Stimulated activated CD4-positive, alpha-beta T cell treated with anti-CD3 and anti-CD28 coated beads, TNF-alpha, amount 100 ng/mL, for 1 hour (primary cell): ENCODE measurements at places on chromosomes 16 and 17.
A peak's percentile ranks its signal among the peaks of the same experiment; 100 is the strongest.

- no peak for DNase-seq
These were observed 108.5 kb downstream of the CYB561 start for GRCh38 chr17:63337579-63337978.

GRCh38 chr17:56009795-56010651 lies 143.3 kb upstream of the ANKFN1 start:
- DNase-seq: no peak

GRCh38 chr16:63690961-63691360 lies 1430.9 kb downstream of the CDH11 start:
- DNase-seq: no peak

- DNase-seq: no peak
These were observed 591.7 kb downstream of the MAF start for GRCh38 chr16:79008869-79009179.

- DNase-seq: no peak
These were observed at the start of gene FLII for GRCh38 chr17:18258356-18259038. FLII (minus strand) TSS chr17:18258738; CDS start chr17:18258690, 48 bp downstream.

- DNase-seq: no peak
These were observed 63.9 kb upstream of the CNEP1R1 start for GRCh38 chr16:49961089-49961488.

- no peak for DNase-seq
These were observed 618.7 kb downstream of the WWOX start for GRCh38 chr16:78718141-78718540.

DNA sequence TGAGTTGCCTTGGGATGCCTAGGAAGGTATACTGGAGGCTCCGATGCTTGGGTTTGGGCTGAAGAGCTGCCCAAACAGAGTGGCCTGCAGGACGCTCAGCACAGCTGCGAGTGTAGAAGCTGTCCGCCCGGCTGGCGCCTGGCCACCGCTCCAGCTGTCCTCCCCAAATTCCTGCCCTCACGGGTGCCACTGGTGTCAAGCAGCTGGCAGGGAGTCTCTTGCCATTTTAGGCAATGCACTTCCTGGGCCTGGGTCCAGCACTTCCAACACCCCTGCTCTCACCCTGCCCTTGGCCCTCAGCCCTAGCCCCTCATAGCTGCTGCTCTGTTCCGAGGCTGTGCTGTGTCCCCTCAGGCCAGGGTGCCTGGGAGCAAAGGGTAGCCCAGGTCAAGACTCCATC lies 5.2 kb upstream of the PKMYT1 start:
- DNase-seq: no peak

- DNase-seq: no peak
These were observed 54.5 kb downstream of the NACA2 start for GRCh38 chr17:61536422-61536955.

DNA sequence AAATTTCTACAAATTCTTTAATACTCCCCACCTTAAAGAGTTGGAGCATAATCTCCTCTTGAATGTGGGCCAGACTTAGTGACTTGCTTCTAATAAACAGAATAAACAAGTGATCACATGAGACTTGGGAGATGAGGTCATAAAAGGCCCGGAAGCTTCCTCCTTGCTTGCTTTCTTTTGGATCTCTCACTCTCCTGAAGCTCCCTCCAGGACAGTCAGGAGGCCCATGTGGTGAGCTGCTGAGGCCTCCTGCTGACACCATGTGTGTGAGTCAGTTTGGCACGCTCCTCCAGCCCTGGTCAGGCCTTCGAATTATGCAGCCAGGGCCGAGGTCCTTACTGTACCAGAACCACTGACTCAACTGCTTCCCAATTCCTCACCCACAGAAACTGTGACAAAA lies 53.2 kb downstream of the NDEL1 start:
- DNase-seq: no peak

DNA sequence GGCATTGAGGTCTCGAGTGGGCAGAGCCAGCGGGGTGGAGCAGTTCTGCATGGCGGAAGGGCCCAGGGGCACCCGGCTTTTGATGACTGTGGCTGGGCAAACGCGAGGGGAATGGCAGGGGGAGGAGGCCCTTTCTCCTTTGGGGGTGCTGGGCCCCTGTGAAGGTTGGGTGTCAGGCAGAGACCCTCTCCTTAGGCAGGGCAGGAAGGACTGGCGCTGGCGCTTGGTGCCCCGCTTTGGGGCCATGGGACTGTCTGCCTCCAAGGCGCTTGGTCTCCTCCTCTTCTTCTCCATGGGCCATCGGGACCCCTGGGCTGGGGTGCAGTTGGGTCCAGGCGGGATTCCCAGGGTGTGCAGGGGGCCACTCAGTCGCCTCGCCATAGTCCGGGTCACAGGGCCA lies 12.8 kb upstream of the GFAP start:
- no peak for DNase-seq

GRCh38 chr16:79600638-79601091 lies at the start of gene MAF:
MAF (minus strand) TSS chr16:79600737; CDS start chr16:79599902, 835 bp downstream.
- peak; percentile 66 for DNase-seq

DNA sequence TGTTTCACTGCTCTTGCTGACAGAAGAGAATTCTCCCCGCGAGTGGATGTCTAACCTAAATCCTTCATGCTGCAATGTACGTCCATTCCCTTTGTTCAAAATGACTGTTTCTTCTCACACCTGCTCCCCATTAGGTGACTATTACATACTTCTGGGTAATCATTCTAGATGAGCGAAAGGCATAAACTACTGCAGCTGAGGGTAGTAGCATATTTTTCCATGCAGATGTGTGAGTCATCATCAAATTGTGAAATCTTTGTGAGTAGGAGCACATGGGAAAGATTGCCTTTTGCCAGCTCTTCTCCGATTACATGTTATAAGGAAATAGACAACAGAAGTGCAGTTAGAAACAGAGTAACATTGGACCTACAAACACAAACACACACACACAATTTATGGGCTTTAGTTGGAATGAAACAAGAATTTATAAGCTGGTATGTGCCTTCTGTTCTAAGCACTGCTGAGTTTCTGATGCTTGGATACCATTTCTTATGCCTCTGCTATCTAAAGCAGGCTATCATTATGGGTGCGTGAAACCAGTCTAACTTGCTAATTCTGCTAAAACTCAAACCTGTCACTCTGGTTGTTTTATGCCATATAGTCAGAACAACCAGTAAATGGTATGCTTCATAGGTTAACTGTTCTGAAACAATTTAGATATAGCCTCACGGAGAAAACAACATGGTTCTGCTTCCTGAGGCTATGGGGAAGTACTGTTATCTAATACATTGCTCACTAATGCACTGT lies 346.9 kb upstream of the PSMD7 start:
- no peak for DNase-seq

GRCh38 chr16:59341368-59341767 lies 607.3 kb upstream of the GOT2 start:
- DNase-seq: no peak

DNA sequence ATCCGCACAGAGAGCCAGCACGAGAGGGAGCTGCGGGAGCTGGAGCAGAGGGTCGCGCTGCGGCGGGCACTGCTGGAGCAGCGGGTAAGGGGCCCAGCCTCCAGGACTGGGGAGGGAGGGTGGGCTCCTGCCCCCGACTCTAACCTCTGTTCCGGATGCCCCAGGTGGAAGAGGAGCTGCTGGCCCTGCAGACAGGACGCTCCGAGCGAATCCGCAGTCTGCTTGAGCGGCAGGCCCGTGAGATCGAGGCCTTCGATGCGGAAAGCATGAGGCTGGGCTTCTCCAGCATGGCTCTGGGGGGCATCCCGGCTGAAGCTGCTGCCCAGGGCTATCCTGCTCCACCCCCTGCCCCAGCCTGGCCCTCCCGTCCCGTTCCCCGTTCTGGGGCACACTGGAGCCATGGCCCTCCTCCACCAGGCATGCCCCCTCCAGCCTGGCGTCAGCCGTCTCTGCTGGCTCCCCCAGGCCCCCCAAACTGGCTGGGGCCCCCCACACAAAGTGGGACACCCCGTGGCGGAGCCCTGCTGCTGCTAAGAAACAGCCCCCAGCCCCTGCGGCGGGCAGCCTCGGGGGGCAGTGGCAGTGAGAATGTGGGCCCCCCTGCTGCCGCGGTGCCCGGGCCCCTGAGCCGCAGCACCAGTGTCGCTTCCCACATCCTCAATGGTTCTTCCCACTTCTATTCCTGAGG lies 4.4 kb downstream of the HIRIP3 start:
- no peak for DNase-seq

DNA sequence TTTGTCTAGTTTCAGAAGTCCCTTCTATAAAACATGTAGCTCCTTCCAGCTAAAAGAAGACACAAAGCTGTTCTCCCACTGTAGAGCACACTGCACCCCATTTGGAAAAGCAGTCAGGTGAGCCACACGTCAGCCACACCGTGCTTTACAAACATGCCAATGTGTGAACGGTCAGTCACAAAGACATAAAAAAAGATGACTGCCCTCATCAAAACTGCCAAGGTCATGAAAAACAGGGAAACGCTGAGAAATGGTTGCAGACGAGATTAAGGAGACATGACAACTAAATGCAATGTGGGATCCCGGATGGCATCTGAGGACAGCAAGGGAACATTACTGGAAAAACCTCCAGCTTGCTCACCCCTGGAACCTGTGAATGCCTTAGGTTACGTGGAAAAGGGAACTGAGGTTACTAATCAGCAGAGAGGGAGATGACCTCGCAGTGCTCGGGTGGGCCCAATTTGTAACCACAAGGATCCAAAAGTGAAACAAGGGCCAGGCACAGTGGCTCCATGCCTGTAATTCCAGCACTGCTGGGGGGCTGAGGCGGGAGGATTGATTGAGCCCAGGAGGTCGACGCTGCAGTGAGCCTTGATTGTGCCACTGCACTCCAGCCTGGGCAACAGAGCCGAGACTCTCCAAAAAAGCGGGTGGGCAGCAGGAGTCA lies 8.1 kb downstream of the ANKRD11 start:
- no peak for DNase-seq

GRCh38 chr17:46195939-46196716 lies 2.9 kb upstream of the KANSL1 start:
- DNase-seq: no peak

- DNase-seq: no peak
These were observed 67.7 kb upstream of the GSG1L start for GRCh38 chr16:28131181-28131580.

DNA sequence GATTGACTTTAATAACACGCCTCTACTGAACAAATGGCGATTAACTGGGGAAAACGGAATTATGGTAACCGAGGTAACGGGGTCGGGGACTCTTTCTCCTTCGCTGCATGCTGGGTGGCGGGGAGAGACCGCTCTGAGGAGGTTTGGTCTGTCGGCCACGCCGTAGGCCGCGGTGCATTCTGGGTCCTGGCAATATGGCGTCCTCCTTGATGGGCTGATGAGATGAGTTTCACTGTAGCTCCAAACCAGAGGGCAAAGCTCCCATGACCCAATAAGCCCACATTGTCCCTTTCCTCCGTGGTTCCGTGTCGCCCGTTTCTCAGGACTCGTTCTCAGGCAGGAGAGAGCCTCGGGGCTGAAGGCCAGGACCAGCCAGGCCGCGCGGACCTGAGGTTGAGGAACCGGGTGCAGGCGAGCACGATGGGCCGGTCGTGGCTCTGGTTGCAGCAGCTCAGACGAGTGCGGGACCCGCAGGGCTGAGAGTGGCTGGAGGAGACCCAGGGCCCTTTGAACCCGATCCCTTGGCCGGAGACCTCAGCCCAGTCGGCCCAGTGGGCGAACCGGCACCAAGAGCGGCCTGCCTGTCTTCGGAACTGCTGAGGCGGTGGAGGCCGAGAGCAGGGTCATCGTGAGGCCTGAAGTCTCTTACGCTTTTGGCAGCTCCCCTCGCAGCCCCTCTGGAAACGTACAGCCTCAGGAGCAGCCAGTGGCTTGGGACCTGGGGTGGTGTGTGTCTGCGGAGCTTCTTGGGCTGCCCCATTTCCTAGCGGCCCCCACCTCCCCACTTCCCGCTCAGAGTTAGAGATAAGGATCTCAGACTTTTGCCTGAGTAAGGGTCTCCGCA lies at the start of gene RPTOR:
Gene RPTOR (plus strand): TSS at position 184 of the 844 bp plus-strand sequence. CDS start 792 bp downstream, outside the sequence.
- DNase-seq: peak; percentile 60

GRCh38 chr17:49508061-49508865 lies 13.2 kb downstream of the NGFR start:
- no peak for DNase-seq

- DNase-seq: no peak
These were observed 14.8 kb downstream of the FAM234A start for GRCh38 chr16:249431-249830.

DNA sequence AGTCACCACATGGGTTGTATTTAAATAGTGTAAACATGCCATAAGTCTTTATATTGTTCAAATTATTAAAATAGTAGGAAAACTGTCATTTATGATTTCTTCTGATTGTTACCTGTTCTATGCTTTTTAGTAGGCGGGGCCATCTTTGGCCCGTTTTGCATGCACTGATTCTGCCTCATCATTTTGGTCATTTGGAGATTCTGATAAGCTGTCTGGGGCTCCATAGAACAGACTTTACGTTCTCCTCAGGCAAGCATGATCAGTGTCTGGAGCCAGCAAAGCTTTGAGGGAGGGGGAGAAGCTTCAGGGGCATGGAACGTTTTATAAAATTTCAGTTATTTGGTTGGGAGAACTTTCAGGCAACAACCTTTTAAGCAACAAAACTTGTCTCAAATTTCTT lies 8.8 kb downstream of the NDEL1 start:
- no peak for DNase-seq

DNA sequence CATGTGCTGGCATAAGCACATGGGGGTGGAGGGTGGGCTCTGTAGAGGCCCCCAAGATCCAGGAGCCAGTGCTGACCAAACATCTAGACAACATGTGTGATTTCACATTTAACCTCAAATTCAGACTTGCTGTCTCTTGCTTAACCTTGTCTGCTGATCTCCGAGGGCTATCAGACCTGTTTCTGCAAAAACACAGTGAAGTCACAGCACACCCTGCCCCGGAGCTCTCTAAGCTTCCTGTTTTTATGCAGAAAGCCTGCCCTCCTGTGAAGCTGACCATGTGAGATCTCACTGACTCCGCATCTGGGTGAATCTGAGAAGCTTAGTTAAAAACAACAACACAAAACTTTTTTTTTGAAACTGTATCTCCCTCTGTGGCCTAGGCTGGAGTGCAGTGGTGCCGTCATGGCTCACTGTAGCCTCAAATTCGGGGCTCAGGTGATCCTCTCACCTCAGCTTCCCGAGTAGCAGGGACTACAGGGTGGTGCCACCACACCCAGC lies 6.6 kb upstream of the DPEP2 start:
- peak; percentile 32 for DNase-seq

DNA sequence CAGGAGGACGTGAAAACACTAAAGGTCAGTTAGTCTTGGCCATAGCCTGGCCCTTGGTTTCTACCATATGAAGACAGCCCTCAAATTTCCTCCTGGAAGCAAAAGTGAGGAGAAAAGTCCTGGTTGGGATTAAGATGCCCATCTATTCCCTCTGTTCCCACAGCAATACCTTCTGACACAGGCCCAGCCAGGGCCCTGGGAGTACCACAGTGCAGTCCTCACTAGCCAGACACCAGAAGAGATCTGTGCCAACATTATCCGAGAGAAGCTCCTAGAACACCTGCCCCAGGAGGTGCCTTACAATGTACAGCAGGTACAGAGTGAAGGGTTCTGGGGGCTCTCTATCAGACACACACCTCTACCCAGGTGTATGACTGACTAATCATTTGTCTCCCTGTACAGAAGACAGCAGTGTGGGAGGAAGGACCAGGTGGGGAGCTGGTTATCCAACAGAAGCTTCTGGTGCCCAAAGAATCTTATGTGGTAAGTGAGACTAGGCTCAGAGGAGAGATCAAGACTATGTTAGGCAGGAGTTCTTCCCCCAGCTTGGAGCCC lies 4.1 kb downstream of the ERAL1 start:
- no peak for DNase-seq
